ENCODE measurements at places on chromosomes 5 and 9. TPM values are rescaled to one million over a fixed set of nuclear protein-coding genes. Genes with fewer than 3 reads are reported as not detected.

DNA sequence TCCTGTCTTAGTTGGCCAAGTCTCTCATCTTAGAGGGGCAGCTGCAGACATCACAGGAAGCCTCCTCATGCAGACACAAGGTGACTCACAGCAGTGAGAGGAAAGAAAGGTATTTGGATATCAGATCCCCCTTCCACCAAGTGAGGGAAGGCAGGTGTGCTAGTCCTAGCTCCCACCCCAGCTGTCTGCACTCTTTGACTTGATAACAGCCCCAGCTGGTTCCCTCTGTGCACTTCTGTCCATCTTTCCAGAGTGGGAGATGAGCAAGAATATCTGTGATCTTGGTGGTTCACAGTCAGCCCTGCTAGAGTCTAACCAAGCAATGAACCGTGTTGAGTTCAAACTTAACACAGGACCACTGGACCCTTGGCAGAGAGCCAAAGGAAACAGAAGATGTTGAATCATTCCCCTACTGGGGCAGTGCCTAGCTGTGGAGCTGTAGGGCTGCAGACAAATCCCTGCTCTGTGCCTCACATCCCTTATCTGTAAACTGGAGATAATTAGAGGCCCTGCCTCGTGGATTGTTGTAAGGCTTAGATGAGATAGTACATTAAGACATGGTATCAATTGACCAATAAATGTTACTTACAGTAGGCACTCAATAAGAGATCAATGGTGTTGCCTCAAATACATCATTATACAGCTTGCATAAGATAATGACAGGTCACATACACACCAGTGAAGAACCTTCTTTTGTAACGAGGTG is 39.1 kb downstream of the SH3RF2 start:
- no peak for DNase-seq

Gene GABRA1
- not detected for polyA plus RNA-seq

DNA sequence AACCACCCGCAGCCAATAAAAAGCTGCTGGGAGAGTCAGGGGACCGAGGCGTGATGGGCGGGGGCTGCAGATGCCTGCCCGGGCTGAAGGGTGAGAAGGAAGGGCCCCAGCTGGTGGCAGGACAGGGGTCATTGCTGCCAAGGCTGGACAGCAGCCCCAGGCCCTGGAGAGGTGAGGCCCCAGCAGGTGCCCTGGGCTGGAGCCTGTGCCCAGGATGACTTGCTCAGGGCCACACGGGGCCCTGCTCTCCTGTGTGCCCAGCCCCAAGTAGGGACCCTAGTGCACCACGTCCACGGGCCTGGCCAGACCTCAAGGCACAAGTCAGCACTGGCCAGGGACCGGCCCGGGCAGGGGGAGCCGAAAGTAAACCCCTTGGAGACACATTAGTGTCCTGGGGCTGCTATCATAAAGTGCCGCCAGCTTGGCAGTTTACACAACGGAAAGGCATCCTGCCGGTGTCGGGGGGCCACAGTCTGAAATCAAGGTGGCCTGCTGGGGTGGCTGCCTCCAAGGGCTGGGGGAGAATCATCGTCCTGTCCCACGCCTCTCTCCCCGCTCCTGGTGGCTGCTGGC is 22.0 kb downstream of the LHX3 start:
- DNase-seq, result no peak

Gene FST
- 24.3 TPM for polyA plus RNA-seq

DNA sequence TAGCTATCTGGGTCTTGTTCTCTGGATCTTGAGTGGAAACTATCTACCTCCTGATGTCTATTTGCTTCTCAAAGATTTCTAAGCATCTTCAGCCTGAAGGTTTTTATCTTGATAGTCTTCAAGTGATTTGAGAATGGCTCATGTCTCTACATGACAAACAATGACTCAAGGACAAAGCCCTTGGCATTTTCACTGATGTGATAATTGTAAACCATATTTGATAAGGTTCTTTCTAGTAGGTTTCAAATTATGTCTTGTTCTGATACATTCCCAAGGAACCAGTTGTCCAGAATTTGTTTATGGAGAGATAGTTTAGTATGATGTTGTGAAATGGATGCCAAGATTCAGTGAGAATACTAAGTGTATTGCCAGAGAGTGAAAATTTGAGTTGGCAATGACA is 1079.3 kb upstream of the CDH9 start:
- no peak for DNase-seq

- no peak for DNase-seq
Observed at GRCh38 chr5:127038550-127038949, 8.2 kb upstream of the MARCHF3 start.

- DNase-seq, result no peak
Observed at GRCh38 chr5:74401946-74402320, 238.6 kb downstream of the ENC1 start.

Gene SNCAIP
- polyA plus RNA-seq, result 26.8 TPM

Gene ANKRD33B
- polyA plus RNA-seq, result 1.5 TPM

- no peak for DNase-seq
Observed at GRCh38 chr9:78383130-78383529, 86.2 kb downstream of the PSAT1 start.

DNA sequence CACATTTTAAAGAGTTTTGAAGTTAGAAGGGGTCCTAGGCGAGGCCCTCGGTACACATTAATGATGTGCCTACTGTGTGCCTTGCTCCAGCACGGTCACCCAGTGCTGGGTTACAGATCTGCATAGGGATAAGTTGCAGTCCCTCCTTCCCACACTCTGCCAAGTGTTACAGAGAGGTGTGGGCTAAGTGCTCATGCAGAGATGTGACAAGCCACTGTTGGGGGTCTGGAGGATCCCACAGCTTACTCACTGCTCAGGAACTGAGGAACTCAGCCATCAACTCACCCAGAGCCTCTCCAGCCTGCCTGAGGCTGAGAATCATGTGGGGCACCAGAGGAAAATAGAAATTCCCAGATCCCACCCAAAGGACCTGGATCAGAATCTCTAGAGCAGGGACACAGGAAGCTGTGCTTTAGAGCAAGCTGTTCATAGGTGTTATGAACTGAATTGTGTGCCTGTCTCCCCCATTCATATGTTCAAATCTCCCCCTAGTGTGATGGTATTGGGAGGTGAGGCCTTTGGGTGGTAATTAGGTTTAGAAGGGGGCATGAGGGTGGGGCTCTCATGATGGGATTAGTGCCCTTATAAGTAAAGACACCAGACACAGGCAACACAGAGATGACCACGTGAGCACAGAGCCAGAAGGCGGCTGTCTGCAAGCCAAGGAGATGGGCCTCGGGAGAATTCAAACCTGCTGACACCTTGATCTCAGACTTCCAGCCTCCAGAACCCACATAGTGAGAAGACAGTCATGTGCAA is 164.1 kb downstream of the HSD17B3 start:
- DNase-seq, result no peak

GRCh38 chr5:174622067-174622466 is 102.3 kb upstream of the MSX2 start:
- no peak for DNase-seq

- DNase-seq, result no peak
Observed at GRCh38 chr9:100083448-100084127, 15.2 kb downstream of the ERP44 start.

DNA sequence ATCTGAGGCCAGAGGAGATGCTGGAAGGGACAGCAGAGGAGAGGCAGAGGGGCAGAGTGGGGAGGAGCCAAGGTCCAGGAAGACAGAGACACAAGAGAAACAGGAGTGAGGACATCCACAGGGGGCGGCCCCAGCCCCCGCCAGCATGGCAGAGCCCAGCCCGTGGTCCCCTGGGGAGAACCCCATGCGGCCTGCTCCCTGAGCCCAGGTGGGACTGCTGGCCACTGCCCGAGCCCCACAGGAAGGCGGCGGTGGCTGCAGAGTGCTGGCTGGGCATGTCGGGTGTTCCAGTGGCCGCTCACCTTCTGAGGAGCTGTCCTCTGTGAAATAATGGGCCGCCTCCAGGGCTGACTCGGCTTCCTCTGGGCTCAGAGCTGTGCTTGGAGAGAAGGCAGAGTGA is 8.9 kb upstream of the MRNIP start:
- DNase-seq, result no peak

- no peak for DNase-seq
Observed at GRCh38 chr5:12095808-12096281, 191.6 kb upstream of the CTNND2 start.

DNA sequence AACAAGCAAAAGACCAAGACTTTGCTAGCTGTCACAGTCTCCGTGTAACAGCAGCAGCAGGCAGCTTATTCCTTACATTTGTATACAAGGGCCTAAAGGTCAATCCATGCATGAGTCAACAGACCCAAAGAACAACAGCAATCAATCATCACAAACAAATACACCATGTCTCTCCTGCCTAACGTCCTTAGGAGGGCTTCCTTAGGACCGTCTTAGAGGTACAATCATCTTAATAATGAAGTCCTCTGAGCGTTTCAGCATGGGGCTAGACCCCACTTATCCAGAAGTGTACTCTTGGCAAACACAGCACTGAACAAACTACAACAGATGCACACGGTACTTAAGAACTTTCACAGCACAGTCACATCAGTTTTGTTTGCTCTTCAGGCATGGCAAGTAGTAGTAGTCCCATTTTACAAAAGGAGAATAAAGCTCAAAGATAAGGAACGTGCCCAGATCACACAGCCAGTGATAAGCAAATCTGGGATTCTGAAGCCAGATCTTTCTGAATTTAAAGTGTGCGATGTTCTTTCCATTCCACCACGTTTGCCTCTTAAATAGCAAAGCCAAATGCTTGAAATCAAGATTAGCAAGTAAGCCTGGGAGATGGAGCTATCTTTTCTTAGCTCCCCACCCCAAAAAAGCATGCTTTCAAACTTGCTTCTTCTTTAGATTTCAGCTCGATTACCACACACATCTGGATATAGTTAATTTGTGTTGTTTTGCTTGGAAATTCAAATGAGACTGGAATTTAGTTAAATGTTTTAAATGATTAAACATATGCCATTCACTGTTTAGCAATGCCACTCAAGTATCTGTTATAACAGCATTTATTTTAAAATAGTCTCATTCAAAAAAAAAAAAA is 24.2 kb downstream of the PSMB7 start:
- DNase-seq, result no peak

DNA sequence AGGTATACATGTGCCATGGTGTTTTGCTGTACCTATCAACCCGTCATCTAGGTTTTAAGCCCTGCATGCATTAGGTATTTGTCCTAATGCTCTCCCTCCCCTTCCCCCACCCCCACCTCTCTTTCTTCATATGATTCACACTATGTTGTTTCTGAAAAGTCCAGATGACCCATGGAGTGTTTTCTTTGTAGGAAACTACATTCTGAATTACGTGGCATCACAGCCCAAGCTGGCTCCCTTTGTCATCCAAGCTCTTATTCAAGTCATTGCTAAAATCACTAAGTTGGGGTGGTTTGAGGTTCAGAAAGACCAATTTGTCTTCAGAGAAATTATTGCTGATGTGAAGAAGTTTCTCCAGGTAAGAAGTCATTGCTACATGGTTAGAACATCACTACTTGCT is 30.4 kb downstream of the RANBP17 start:
- DNase-seq, result no peak

Gene ZSWIM6
- polyA plus RNA-seq, result 35.4 TPM

Gene NRARP
- polyA plus RNA-seq, result 5.7 TPM

DNA sequence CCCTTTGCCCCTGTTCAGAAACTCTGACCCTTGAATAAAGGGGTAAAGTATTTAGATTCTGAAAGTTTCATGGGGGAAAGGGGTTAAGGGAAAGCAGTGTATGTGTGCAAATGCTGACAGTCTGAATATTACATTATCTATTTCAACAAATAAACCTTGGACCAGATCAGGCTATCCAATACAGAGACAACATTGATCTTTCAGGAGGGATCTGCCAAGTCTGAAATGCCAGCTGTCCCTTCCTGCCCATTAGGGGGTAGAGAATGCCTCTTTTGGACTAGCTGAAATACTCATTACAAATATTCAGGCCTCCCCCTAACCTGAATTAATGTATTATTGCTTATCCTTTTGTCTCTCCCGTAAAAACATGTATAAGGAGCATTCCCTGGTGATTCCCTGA is 219.5 kb downstream of the NR3C1 start:
- no peak for DNase-seq

Gene OMD
- polyA plus RNA-seq, result 1.5 TPM

All from left renal cortex interstitium (tissue), 4 donors.